MCF 10A (cell line): ENCODE measurements at places on chromosomes 2 and 18.

- DNase-seq = no peak
Measured at GRCh38 chr2:149246186-149246585, 84.2 kb upstream of the LYPD6 start.

GRCh38 chr2:30408961-30409387, 38.1 kb upstream of the LCLAT1 start:
- DNase-seq = no peak

GRCh38 chr2:128564551-128564950, 245.9 kb upstream of the HS6ST1 start:
- DNase-seq = no peak

GRCh38 chr2:209661286-209661894, 110.2 kb upstream of the UNC80 start:
- no peak for DNase-seq

DNA sequence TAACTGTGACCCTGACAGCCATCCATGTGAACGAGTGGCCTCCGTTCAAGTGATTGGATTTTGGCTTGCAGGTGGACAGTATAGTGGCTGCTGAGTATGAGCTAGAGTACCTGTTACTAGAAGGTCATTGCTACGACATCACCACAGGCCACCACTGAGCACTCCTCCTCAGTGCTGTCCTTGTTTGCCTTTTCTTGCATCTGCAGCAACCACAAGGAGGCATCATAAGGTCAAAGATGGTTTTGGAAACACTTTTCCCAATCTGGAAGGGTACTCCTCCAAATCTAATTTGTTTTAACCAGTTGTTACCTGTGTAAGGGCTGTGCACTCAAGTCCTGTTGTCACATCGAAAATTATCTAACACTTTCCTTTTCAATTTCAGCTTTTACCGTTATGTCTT, 81.2 kb downstream of the UGGT1 start:
- peak; percentile 16 for DNase-seq

DNA sequence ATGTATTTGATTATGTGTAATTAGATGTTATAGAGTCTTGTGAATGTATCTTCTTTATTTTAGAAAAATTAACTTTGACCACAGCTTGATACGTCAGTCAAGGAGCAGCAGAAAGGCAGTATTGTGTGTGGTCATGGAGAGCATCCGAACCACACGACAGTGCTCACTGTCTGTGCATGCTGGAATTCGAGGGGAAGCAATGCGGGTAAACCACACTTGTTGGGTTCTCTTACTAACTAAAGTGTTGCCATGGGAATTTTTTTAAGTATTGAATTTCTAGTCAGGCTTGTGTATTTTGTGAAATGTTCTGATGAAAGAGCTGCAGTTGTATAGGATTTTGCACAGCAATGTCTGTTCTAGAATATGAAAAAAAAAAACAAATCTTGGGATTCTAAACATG, 4.8 kb downstream of the PJVK start:
- DNase-seq = no peak

- no peak for DNase-seq
Measured at GRCh38 chr2:46804794-46805193, 110.8 kb downstream of the MCFD2 start.

- no peak for DNase-seq
Measured at GRCh38 chr2:9300829-9301453, 94.3 kb downstream of the ASAP2 start.

GRCh38 chr2:195312662-195313061, 344.4 kb upstream of the SLC39A10 start:
- no peak for DNase-seq

- no peak for DNase-seq
Measured at GRCh38 chr2:51628917-51629316, 597.0 kb upstream of the NRXN1 start.

- DNase-seq = no peak
Measured at GRCh38 chr2:150292192-150292591, 195.3 kb downstream of the RND3 start.

DNA sequence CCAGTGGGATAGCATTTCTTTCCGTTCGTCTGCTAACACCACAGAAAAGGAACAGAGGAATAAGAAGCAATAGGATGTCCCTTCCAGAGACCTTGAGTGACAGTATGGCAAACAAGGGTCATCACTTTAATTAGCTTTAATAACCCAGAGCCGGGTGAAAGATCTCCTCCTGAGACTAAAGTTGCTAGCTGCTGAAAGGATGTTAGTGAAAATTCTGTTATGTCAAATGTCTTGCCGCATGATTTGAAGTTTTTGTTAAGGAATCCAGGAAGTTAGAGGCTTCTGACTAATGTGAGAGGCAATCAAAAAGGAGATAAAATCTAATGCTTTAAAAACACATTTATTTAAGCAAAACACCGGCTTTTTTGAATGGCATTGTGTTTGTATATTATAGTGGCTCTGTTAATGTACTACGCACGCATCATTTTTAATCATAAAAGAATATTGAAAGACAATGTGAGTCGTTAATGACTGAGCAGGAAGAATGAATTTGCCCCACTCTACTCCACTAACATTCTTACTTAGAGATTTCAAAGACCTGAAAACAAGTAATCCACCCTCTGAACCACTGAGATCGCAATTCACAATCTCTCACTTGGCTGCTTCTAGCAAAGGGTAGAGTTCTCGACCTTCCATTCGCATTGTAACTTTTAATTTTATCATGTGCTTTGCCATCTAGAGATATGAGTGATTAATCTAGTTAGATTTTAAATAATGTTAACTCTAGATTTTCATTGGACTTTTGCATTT, 536.6 kb downstream of the LRRTM4 start:
- DNase-seq = no peak

DNA sequence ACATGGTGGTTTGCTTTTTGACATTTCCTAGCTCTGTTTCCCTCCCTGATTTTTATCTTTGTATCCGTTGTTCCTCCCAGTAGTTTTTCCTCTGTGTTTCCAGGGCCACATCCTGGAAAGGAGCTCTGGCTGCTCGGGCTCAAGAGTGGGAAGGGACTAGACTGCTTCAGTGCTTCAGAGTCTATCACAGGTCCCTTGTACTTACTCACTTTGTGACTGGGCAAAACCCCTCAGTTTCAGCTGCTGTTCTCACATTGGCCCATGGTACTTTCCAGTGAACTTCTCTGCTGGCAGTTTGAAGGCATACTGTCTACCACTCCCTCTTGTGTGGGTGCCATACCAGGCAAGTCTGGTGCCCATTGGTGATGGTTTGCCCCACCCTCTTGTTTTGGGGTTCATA, 7.5 kb upstream of the STAMBP start:
- no peak for DNase-seq

- DNase-seq = peak; percentile 95
Measured at GRCh38 chr2:151922845-151923666, 94.8 kb upstream of the ARL5A start.

DNA sequence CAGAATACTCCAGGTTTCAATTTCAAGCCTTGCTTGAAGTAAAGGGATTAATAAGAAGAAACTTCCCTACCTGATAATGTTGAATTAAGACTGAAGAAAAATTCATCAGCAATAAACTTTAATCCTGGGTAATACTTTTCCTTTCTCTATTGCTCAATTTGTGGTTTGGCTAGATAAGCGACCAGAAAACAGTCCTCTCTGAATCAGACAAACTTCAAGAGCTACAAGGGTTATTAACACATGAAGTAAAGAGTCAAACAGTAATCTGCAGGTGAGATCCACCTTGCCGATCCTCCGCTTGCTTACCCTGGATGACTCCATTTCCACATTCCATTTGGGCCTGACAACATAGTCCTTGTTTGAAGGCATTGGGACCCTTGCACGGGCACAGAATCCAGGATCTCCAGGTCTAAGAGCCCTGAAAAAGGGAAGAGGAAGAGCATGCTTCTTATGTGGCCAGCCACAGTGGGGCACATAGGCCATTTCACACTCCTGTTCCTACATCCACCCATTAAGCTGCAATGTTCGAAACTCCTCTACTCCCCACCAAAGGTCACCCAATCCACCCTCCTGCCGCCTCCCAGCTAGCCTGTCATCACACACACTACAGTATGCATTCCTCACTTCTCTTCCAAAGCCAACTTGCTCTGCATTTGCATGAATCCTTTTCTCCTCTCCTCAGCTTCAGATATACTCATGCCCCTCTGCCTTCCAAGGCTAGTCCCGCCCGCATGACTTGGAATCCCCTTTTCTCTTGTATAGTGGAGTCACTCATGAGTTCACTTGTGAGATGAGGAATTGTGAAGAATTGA, 39.8 kb downstream of the IWS1 start:
- no peak for DNase-seq

DNA sequence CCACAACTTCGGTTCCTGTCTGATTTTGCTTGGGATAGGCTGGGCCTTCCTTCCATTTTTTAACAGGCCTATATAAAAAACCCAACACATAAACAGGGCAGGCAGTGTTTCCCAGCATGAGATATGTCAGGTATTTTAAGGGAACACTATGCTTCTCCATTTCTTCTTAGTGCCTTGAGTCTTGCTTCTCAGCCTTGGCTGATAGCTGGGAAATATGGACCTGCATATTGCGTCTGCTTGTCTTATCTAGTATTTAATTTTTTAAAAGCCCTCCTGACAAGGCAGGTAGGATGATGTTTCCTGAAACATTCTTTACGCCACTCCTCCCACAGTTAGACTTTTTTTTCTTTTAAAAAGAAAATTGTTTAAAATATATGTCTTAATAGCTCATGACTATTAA, 45.5 kb upstream of the NABP1 start:
- DNase-seq = no peak

GRCh38 chr2:145038041-145038525, 518.2 kb upstream of the ZEB2 start:
- DNase-seq = no peak

DNA sequence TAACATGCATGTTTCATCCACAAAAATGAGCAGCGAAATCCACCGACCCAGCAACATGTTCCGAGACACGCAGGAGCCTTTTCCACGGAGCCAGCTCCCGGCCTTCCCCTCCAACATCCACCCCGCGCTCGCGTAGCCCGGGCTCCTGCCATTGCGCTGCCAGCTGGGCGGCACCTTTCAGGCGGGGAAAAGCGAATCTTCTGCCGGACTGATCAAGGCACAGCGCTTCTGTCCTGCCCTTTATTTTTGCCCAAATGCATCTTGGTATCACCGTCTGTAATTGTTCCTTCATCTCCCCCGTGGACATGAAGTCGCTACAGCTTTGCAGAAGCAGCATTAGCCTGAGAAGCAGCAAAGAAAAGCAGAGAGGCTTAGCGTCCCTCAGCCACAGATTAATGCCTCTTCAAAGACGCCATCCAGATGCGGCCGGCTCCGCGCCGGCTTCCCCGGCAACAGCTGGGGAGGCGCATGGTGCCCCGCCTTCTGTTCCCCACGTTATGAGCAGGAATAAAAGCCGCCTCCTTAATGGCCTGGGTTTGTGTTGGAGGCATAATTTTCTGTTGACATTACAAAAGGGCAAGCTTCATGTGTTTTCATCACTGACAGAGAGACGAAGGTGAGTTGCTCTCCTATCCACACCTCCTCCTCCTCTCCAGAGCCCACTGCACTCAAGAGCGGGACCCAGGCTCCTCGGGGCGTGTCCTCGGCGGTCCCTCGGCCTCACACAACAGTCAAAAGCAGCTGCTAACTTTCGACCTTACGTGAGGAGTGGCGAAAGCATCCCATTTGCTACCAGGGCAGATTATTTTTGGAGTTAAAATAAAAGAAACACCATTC, 122.1 kb upstream of the SALL3 start:
- no peak for DNase-seq

DNA sequence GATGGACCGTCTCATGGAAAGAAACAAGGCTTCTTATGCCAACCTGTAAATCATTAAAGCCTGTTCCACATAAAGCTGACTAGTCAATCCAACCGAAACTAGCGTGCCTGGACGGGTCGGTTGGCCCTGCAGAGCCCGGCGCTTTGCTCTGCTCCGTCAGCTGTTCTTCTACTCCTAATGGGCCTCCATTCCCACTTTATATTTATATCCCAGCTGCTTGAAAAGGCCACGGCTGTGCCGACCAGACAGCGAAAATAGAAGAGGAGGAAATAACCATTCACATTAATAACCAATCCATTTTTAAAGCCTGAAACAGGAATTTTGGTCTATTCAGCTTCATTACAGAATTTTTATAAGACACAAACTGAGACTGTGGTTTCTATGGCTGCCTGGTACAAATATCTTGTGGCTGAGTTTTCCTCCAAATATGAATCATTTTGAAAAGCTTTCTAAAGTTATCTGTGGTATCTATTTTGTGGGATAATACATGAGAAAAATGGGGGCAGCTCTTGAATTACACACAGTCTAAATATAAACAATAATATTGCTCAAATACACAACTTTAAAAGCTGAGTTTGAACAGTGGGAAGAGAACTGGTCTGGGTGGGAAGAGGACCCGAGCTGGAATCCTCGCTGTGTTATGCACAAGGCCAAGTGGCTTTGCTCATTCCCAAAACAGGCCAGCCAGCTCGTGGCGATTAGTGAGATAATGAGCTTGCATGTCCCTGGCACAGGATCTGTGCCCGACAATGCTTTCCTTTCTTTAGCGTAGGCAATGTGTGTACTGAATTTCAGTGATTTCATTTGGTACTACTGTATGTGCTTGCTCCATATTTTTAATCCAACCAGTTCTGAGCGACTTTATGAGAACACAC, 10.5 kb upstream of the FAM124B start:
- no peak for DNase-seq

GRCh38 chr2:182943339-182943738, 76.9 kb upstream of the FRZB start:
- no peak for DNase-seq

GRCh38 chr2:75621228-75621627, 25.4 kb upstream of the MRPL19 start:
- DNase-seq = no peak

GRCh38 chr18:32275221-32275620, 85.4 kb downstream of the MEP1B start:
- no peak for DNase-seq

DNA sequence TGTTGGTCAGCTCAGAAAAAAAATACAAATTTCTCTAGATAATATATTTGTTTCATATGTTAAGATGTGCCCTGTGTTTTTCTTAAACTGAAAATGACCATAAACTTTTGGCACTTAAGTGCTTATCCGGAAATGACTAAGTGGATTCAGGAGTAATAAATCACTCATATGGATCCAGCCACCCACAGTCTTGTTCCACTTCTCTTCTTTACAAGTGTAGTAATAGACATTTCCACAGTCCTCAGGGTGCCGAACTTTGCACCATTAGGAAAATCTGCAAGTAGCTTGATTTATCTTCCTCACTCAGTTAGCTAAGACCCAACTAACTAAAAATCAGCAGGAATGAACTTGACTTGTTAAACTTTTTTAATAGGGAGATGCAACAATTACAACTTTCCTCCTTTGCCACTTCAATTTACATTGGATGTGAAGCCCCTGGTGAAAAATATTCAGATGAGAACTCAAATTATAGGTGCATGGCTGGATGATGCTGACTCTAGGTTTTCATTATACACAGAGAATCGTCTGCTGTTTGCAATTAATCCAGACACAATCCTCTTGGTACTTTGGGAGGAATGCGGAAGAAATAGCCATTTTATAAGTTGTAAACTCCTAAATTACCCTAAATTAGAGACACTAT, 322.5 kb downstream of the ARHGAP15 start:
- DNase-seq = peak; percentile 69

- no peak for DNase-seq
Measured at GRCh38 chr2:2735041-2735440, 404.0 kb upstream of the MYT1L start.
